Hippocampal formation (tissue), 2 donors: ENCODE measurements at places on chromosomes 4 and X.

DNA sequence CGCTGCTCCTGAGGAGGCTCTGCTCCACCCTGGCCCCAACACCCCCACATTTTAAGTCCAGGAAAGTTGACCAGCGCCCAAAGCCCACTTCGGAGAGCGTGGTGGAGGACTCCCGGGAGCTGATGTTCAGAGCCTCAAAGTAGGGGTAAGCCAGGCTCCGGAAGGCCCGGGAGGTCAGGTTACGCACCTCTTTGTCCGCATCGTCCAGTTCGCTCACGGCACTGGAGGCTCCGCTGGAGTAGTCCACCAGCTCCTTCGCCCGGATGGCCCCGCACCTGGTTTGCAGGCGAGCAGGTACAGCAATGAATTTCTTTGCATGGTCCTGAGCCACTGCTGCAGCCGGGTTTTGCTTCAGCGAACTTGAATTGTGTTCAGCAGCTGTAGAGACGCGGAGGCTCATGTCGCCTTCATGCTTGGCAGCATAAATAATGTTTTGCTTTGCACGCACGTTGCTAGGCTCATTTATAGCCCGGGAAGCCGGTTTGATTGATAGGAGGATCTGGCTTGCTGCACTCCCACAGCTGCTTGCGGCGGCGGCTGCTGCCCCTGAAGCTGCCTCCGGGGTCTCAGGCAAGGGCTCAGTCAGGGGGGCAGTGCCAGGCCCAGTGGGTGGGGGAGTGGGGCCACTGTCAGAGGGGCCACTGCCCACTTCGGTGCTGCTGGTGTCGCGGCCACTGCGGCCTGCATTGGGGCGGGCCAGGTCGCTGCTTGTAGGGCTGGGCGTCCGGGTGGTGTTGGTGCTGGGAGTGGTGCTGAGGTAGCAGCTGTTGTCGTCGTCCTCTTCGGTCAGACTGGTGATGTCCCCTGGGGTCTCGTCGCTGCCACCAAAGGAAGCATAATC is 4.8 kb downstream of the C4orf54 start:
- DNase-seq = no peak

DNA sequence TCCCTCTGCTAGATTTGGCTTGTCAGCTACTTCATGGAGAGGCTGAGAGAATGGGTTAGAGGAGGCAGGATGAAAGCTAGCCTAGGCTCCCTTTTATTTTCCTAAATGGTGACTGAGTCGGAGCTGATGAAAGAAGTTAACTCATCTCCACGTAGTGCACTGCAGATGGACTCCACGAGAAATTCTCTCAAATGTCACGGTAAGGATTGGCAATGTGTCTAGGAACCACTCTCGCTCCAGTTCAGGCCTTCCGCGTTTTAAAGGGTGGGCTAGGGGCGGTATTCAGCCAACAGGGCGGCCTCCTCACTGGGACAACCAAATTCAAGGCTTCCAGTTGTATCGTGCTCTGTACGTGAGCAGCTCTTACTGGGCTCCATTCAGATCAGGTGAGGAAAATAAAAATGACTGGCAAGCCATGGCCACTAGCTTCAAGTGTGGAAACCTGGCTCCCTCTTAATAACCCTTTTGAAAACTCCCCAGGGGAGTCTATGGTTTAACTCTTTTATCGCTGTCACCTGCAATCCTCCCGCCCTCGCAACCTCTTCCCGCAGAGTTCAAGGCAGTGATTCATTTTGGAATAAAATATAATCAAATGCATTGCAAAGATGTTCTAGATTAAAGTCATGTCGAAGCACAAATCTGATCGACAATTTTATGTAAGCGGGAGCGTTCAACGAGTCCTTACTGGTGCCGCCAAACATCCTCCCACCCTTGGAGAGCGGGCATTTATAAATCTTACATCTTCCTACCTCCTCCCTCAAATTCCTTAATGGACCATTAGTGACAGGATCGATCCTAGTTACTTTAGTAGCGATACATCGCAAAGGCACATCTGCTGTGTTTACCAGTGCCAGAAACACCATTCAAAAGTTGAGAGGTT is 1.2 kb downstream of the SPOCK3 start:
- DNase-seq = peak; percentile 69

DNA sequence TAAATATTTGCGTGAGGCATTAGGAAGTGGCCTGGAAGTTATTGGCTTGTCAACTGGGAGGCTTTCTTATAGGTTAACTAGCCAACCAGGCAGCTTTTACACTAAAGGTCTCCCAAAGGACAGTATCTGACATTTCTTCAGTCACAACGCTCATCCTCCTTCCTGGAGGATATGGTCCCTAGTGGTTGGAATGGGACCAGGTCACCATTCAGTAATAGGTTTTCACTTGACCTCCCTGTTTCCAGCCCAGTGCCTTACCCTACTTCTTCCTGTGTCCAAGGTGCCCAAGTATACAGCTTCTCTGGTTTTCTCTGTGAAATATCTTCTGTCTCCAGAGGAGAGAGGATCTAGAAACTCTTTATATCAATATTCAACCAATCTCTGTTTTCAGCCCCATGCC is 38.5 kb downstream of the RPS6KA3 start:
- DNase-seq = no peak

DNA sequence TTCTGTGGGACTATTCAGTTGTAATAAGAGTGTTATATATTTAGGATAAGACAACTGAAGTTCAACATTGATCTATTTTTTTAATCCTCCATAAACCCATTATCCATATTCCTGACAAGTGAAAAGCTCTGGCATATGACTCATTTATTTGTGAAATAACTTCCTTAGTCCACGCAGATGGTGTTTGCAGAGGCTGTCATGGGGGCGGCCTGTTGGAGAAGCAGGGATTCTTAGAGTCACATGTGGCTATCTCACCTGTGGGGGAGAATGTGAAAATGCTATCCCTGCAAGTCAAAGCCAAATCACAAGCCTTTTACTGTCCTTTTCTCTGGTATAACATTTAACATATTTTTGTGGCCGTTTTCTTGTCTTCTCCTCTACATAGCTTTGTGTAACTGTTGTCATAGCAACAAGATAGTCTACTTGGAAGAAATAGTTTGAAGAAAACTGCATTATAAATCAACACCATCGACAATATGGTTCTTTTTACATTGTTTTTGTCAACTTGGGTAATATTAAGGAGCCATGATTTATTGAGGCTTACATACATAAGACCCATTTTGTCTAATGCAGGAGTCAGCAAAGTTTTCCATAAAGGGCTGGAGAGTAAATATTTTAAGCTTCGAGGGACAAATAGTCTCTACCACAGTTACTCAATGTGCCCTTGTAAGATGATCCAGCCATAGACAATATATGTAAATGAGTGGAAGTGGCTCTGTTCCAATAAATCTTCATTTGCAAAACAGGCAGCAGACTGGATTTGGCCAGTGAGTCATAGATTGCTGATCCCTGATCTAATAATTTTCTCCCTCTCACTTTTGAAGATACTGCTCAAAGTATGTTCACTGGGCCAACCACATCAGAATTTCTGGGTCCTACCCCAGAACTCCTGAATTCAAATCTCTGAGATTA is 395.0 kb downstream of the DTHD1 start:
- DNase-seq = no peak

GRCh38 chr4:186201535-186202230 is 10.3 kb downstream of the CYP4V2 start:
- DNase-seq = no peak

DNA sequence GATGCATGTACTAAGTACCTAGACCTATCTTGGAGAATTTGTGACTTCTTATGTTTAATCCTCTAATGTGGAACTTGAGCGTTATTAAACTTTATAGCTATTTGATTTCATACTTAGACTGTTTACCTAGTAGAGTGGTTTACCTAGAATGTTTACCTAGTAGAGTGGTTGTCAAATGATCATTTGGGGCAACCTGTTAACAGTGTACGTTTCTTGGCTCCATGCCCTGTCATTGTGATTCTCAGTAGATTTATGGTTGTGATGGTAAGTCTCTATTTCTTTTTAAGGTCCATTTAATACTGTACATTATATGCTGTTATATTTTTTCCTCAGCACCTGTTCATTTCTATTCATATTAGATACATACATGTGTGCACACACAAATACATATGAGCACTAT is 233.0 kb upstream of the MAD2L1 start:
- no peak for DNase-seq

- DNase-seq = no peak
These were observed 200.7 kb downstream of the SOWAHB start for GRCh38 chr4:76697129-76697803.
